ENCODE measurements at places on chromosomes 16 and 17.

DNA sequence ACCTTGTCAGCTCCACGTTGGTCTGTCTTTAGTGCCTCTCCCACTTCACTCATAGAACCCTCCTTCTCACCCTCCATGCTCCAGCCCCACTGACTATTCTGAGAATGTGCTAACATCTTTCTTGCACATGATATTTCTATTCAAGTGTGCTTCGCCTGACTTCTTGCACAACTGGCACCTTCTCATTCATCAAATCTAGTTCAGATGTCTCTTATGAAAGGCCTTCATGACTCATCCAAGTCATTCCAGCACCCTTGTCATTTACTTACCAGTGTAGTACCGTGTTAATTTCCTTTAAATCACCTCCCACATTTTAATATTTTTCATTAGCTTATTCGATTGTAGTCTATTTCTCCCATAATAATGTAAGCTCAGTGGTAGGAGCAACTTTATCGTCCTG is 197.8 kb upstream of the PIRT start:
- no peak for DNase-seq

DNA sequence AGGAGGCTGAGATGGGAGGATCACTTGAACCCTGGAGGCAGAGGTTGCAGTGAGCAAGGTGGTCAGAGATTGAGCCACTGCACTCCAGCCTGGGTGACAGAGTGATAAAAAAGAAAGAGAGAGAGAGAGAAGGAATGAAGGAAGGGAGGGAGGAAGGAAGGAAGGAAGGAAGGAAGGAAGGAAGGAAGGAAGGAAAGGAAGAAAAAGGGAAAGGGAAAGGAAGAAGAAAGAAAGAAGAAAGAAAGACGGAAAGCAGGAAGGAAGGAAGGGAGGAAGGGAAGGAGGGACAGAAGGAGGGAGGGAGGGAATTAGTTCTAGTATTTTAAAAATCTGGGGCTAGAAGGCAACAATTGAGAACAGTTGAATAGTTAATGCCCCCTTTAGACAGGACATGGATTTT is 161.5 kb upstream of the CACNG3 start:
- DNase-seq, result no peak

DNA sequence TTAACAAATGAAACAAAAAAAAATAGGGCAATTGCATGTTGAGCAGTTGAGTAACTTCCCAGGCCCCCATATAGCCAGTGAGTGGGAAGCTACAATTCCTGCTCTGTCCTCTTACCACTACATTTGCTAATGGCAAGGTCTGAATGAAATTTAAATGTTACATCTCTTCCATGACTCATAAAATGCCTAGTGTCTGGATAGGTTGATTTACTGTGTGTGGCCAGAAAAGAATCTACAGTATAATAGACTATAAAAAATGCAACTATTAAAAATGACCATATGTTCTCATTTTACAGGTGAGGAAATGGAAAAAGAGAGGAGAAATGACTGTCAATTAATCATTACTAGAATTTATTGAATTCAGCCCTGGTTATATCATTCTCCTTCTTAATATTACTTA is 1199.3 kb downstream of the CDH11 start:
- DNase-seq, result peak; percentile 23

DNA sequence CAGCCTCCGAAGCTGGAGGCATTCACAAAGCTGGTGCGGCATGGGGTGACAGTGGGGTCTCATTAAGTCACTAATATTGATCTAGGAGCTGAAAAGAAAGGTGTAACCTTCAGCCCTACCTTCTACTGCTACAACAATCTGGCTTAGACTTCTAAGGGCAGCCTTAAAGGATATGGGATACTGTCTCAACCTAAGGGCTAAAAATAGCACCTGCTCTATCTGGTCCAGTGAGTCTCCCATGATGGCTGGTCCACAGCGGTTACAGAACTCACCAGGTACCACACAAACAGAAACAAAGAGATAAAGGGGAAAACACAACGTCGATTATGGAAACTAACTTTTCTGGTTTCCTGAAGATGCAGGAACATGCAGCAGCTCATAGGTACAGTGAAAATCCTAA is 115.8 kb downstream of the SMG6 start:
- no peak for DNase-seq

GRCh38 chr17:28427371-28427770 is 21.4 kb upstream of the SLC46A1 start:
- DNase-seq, result no peak

DNA sequence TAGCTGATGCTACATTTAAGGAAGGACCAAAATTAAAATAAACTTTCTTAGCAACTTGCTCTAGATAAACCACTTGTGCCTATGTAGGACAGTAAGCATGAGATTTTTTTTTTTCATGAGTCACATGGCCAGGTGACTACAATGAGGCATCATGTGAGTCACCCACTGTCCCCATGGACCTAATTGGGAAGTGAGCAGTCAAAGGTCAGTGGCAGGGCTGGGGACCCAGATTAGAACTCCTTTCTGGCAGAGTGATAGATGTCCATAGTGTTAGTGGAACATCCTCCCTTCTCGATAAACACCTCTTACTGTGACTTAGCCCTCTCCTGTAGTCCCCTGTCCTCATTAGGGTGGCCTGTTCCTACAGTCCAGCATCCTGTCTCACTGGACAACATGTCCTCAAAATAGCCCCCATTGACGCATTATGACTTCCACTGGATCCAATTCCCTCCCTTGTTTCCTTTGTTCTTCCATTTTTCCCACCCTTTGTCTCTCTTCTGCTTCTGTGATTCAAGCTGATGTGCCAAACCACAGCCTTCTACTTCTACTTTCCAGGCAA is 12.4 kb downstream of the ITGB3 start:
- peak; percentile 85 for DNase-seq

DNA sequence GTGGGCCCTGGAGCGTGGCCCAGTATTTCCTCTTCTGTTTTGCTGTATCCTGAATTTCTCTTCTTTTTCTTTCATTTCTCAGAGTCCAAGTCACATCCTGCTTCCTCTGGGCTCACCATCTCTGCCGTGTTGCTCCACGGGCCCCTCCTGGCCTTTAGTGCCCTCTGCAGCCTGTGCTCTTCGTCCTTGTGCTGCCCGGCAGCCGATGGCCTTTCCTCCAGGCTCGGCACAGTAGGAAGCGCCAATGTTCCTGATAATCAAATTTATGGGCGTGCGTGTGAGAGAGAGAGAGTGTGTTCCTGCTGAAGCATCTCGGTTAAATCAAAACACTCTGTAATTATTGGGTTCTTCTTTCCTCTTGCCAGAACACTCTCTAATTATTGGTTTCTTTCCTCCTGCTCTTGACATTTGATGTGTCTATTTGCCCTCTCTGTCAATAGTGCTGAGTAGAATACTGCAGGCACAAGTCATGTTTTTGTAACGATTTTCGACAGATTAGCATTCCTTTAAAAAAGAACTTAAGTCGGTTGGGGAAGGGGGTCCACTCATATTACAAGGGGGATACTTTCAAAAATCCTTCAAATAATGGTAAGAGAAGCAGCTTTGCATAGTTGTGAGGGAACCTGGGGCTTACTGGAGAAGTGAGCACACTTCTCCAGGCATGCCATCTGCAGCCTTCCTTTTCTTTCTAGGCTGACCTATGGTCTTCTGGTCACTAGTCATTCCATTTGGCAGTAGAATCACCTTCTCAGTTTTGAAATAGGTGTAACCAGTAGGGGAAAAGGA is 126.6 kb downstream of the RPTOR start:
- DNase-seq, result no peak

GRCh38 chr16:55047331-55047730 is 116.7 kb downstream of the IRX5 start:
- no peak for DNase-seq

- DNase-seq, result no peak
Observed at GRCh38 chr16:66537236-66537635, 12.7 kb downstream of the TK2 start.

DNA sequence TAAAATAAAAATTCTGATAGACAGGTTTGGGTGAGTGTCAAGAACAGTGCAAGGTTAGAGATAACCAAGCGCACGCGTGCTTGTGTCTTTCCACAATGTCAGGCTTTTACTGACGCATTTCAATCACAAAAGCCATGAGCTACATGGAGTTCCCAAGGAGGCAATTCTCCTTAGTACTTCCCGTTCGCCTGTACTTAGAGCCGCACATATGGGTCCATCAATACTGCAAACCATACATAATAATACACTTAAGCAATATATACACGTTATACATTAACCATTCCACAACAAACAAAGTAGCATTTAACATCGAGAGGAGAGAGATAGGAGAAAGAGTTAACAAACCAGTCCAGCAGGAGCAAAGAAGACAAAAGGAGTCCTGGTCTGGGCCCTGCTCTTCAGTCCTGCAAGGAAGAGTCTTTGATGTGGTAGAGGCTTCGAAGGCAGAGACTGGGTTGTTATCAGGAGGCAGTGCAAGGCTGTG is 11.9 kb upstream of the GPRC5C start:
- no peak for DNase-seq

DNA sequence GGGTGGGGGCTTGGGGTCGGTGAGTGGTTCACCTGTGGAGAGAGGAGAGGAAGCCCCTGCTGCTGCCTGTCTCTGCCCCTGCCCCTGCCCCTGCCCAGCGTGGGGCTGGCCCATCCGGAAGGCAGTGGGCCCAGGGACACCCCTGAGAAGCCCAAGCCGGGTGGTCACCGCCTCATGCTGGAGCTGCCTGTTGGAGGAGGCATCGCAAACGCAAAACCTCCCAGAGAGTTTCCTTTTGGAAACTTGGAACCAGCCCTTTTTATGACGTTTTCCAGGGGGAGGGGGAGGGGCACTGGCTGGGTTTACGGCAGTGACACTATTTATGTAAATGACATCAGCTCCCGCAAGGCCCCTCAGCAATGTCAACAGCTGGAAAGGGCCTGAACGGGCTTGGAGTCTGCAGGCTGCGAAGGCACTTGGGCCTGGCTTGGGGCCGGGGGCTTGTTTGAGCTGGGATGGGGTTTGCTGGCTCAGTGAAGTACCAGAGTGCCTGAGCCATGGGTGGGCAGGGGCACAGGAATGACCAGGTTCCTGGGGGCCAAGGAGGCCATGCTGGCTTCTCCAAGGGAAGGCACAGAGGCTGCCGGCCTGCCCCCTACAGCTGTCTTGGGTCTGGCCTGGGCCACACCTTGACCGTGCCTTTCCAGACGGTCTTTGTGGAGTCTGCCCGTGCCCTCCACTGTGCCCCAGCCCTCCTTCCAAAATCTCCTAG is 219.5 kb downstream of the NTN1 start:
- peak; percentile 62 for DNase-seq

- no peak for DNase-seq
Observed at GRCh38 chr17:44146375-44147346, 4.9 kb downstream of the HROB start.

- no peak for DNase-seq
Observed at GRCh38 chr17:64085650-64086005, 44.3 kb downstream of the ERN1 start.

DNA sequence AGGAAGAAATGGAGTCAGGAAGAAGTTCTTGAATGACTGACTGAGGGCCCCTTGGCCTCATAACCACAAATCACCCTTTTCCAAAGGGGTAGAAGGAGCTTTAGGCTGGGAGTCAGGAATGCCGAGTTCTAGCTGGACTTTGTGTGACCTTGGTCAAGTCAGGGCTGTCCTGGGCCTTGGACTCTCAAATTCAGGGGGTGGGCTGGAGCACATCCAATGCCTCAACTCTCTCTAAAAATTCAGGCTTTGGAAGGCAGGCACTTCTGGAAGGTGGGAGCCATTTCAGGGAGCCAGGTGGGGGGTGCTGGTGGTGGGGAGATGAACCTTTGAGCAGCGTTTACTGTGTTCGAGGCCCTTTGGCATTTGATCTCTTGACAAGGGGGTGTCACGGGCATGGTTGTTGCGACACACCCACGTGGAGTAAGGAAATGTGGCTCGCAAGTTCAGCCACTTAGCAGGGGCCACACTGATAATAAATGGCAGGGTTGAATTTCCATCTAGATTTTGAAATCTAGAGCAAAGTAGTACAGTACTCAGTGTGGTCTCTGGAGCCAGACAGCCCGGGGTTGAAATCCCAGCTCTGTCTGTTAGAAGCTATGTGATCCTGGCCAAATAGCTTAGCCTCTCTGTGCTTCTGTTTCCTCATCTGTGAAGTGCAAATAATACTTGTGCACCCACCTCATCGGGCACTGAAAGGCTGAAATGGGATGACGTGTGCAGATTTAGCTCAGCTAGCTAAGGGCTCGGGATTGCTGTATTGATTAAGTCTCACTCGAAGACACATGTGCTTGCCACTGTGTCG is 47.1 kb upstream of the CIBAR2 start:
- no peak for DNase-seq

- DNase-seq, result no peak
Observed at GRCh38 chr17:57599271-57600045, 145.6 kb downstream of the CCDC182 start.

- DNase-seq, result no peak
Observed at GRCh38 chr16:54687043-54687899, 243.4 kb upstream of the IRX5 start.

DNA sequence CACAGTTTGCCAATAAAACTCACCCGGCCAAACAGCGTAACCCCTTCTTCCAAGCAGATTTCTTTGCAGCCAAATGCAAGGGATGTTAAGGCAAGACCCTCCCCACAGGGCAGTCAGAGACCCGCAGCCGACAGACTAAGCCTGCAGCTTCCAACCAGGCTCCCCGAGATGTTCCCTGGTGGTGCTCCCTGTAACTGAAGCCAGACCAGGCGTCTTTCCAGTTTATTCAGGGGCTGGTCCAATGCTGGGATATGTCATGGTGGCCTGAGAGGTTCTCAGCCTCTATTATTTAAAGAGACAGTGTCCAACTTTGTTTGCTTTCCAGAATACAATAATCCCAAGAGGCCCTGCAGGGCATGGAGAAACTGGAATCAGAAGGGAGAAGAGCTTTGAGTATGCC is at the start of gene PMP22:
TSS of gene PMP22 (minus strand) at position 196 of the 400 bp plus-strand sequence. CDS start 4,599 bp downstream, outside the sequence.
- DNase-seq, result no peak

- peak; percentile 91 for DNase-seq
Observed at GRCh38 chr16:65121870-65122723, at the start of gene CDH11. TSS of gene CDH11 (minus strand) at chr16:65122063. CDS start at chr16:65004869, 117,194 bp downstream.

DNA sequence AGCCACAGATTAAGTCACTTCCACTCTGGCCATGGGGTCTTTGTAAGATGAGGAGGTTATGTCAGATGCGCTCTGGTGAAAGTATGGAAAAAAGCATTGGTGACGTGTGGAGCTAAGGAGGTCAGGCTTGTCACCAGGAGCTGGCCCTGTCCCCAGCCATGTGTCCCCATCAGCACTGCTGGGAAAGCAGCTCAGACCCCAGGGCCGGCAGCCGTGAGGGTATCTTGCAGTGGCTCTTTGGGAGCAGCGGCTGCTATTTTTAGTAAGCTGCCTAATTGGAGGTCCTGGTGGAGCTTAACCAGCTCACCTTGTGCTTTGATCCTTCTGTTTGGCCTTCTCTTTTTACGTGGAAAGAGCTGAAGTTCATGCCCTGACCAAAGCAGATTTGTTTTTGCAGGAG is 60.9 kb downstream of the MPRIP start:
- no peak for DNase-seq

DNA sequence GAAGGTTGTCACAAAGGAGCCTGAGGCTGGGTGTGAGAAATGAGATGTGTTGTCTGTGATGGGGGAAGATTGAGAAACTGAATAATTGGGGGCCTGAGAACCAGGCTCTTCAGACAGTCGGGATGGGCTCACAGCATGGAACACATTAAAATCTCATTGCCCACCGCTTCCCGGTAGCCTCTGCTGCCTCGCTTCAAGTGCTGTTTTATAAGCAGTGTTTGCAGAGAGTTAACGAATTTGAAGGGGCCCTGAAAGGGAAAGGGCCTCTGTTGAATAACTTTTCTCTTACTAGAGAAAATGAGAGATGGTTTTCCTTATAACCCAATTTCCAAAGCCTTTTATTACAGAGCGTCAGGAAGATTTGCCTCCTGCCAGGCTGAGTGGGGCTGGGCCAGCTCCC is 258.8 kb upstream of the ASIC2 start:
- no peak for DNase-seq

All from astrocyte of the spinal cord (primary cell).